ENCODE measurements at places on chromosomes 5 and 9.

DNA sequence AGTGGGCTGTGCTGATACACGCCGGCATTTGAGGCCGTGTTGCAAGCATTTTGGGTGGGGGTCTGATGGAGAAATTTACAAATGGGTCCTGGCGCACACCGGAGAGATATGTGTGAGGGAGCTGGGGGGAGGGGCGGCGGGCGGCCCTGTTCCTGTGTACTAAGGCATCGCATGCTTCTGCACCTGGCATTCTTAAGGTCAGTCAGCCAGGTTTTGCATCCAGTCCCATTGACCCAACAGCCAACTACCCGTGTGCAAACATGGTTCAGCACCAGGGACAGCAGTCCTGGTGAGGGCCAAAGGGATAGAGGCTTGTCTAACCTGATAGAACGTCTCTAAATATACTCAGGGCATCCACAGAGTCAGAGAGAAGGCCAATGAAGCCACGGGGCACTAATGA is 839 bp downstream of the GABRG2 start:
- DNase-seq = peak; percentile 0

DNA sequence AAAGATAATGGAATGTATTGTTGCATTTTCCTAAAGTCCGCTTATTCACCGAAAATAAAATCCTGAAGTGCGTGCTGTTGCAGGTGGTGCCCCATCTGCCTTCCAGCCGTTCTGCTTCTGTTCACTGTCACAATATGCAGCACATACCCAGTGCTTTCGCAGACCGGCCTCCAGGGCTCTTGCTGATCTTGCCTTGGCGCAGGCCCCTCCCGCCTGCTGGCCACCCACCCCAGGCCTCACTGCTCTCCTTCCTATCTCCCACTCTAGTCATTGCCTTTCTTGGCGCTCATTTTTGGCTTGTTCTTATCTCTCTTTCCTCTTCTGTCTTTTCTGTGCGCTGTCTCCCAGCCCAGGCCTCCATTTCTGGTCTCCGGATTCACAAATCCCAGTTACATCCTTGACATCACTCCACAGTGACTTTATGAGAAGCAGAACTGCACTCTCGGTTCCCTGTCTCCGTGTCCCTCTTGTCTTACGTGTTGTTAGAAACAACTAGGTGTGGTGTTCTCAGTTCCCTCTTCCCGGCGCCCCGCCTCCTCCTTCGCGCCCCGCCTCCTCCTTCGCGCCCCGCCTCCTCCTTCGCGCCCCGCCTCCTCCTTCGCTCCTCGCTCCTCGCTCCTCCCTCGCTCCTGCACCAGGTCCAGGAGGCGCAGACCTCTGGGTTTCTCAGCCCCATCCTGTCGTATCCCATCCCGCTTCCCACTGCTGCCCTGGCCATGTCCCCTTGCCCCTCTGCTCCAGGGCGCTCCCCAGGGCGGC is 201.7 kb upstream of the OTULINL start:
- no peak for DNase-seq

GRCh38 chr9:71697882-71698281 is 70.4 kb downstream of the CEMIP2 start:
- no peak for DNase-seq

DNA sequence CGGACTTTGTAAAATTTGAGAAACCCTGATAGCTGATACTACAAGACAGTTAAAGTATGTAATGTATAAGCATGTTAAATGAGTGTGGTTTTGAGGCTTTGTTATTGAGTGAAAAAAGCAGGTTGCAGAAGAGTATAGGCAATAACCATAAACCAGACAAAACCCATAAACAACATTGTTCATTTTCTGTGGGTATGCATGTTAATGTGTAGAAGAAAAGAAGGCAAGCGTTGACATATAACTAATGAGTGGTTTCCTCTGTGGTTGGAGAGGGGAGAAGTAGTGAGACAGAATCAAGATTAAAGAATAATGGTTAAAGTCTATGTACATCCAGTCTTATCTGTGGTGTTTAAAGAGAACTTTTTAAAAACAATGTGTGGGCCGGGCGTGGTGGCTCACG is 26.2 kb downstream of the RAD23B start:
- DNase-seq = no peak

DNA sequence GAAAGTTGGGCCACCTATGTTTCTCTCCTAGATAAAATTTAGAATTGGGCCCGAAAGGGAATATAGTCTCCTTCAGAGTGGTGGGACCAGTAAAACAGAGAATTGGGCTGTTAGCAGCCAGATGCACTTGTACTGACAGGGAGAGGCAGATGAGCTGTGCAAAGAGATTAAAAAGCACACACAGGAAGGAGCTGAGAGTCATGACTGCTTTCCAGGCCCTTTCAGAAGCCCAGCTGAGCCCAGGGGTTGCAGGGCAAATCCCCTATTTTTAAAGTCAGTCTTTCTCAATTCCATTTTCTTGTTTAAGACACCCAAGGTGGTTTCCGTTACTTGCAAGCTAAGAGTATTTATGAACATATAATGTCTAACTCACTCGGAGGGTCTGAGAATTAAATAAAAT is 130.4 kb downstream of the PRELID2 start:
- no peak for DNase-seq

- DNase-seq = peak; percentile 79
Observed at GRCh38 chr5:110917161-110917875, 154.2 kb upstream of the TSLP start.

- DNase-seq = no peak
Observed at GRCh38 chr5:57751710-57752109, 269.1 kb upstream of the ACTBL2 start.

All from mesenchymal stem cell (in vitro differentiated cells and primary cell).